Activated CD4-positive, alpha-beta T cell treated with anti-CD3 and anti-CD28 coated beads, Interleukin-2, Interleukin-6, amounts not matched to agents 100 ng/mL and 50 ng/mL, durations not matched to agents 16 hours and 8 hours (primary cell): ENCODE measurements at places on chromosomes 12 and 14.

- DNase-seq: peak; percentile 38
Observed at GRCh38 chr14:78253986-78254385, 83.8 kb downstream of the NRXN3 start.

GRCh38 chr12:28512876-28513275, 322.6 kb downstream of the CCDC91 start:
- no peak for DNase-seq

- no peak for DNase-seq
Observed at GRCh38 chr12:108641446-108642268, 8.0 kb upstream of the SELPLG start.

- no peak for DNase-seq
Observed at GRCh38 chr12:122932207-122932606, 34.1 kb downstream of the ABCB9 start.

GRCh38 chr12:6478416-6478815, 7.9 kb upstream of the VAMP1 start:
- DNase-seq: no peak

- peak; percentile 20 for DNase-seq
Observed at GRCh38 chr12:57276935-57277563, 26.1 kb upstream of the STAC3 start.

- DNase-seq: no peak
Observed at GRCh38 chr14:93262446-93262845, 55.4 kb downstream of the UBR7 start.

DNA sequence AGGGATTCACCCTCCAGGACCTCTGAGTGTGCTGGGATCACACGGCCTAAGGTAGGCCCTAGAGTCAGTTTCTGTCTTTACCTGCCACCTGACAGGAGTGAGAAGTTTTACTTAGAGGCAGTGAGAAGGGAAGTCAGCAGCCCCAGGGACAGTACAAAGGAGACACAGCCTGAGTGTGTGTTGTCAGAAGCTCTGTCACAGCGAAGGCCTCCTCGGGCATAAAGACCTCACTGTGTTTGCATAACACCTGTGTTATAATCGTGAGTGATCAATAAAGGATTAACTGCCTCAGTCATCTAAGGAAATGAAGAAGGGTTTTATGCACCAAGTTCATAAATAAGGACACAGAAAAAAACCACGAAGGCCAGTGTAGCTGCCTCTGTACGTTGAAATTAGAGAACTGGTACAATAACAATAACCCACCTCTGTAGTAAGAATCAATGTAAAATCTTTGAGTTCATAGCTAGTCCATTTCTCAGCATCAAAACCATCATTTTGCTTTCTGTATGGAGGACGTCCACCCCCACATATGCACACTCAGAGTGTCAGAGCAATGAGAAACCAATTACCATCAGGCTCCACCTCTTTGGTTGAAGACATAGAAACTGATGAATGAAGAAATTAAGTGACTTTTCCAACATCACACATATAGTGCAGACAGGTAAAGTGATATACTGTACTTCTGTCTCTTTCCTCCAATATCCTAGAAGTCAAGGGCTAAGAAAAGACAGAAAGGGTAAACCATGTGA, 159.3 kb downstream of the DAD1 start:
- DNase-seq: no peak

DNA sequence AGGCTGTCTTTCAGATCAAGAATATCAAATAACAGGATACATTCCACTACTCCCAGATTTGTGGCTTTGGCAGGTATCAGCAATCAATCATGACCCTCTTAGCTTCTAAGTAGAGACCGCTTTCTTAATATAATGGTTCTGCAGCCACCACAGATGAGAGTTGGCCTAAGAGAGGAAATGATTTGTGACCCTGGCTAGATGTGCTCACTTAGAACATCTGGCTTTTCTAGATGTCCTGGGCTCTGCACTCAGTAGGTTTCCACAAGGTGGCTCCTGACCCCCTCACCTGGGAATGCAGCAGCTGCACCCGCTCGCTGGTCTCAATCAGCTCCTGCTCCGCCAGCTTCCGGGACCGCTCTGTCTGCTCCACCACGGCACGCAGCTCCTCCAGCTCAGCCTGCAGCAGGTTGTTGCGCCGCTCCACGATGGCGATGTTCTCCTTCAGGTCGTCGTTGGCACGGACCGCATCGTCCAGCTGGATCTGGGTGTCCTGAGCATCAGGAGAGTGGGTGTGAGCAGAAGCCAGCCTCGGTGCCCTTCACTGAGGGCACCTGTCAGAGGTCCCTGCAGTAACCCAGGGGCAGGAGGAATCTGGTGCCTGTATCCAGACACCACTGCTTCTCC, 8.9 kb downstream of the CMTM5 start:
- DNase-seq: no peak

GRCh38 chr14:104935955-104936354, 11.3 kb downstream of the PLD4 start:
- DNase-seq: no peak

- DNase-seq: no peak
Observed at GRCh38 chr12:102797528-102797927, 119.5 kb downstream of the PAH start.

GRCh38 chr12:118061873-118062843, 1.2 kb upstream of the WSB2 start:
- peak; percentile 36 for DNase-seq

DNA sequence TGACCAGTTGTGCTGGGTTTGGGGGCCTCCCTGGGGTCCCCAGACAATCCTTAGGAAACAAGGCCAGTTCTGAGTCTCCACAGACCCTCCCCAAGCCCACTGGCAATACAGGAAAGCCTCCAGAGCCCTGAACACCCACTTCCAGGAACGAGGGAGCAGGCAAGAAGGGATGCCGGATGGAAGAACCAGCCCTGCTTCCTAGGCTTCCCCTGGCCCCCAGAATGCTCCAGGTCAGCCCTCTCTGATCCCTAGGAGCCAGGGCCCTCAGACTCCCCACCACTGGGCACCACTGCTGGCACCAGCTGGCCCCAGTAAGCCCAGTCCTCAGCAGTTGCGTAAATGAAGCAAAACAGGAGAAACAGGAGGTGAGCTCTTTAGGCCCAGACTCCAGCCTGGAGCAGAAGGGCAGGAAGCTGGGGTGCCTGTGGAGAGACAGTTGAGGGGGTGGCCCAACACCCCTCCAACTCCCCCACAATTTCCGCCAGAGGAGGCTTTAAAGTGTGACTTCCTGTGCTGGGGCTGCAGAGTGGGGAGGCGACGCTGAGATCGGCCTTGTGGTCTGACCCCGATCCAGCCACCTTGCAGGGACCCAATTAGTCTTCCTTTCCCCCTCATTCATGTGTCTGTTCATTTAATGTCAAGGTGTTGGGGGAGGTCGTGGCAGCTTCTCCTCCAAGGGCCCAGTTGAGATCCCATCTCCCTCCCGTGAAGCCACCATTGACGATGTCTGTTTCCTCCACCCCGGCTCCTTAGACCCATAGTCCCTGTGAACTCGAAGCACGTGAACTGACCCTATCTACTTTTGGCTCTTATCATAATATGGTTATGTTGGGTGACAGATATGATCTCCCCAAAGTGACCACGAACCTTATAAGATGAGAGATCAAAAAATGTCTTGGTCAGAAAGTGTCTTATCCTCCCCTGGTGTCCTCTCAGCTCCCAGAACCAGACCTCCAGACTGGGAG, 4.7 kb downstream of the TNFRSF1A start:
- peak; percentile 82 for DNase-seq

- DNase-seq: no peak
Observed at GRCh38 chr12:98674841-98675240, 29.8 kb downstream of the APAF1 start.

DNA sequence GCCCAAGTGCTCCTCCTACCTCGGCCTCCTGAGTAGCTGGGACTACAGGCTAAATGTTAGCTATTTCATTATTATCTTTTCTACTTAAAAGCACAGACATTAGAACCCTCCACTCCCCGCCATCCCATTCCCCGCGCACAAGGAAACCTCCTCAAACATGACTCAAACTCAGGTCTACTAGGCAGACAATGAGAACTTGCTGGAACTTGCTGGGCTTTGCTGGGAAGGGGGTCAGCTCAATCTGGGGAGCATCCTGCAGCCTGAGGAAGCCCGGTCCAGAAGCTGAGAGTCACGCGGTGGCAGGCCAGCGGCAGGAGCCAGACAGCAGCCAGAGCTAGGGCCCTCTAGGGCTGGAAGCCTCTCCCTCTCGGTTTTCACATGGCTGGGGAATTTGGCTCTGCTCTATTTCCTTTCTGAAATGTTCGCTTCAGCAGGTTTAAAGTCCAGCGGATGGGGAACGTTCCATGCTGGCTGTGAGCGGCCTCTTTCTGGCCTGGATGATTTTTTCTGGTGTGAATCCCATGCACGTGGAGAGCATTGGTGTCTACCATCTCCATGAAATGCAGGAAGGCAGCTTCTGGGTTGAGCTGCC, 68.5 kb downstream of the SLC6A12 start:
- DNase-seq: no peak

DNA sequence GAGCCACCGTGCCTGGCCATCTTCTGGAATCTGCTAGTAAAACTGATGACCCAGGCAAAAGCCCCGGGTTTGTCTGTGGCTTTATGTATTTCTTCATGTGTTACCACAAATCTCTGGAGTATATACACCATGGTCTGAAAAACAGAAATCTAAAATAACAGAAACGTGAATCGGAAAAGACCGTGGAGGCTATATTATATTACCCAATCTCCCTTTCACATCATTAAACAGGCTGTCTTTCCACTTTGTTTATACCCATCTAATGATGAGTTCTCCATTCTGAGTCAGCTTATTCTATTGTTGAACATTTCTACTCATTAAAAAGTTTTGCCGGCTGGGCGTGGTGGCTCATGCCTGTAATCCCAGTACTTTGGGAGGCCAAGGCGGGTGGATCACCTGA, 9.5 kb upstream of the AJUBA start:
- no peak for DNase-seq

DNA sequence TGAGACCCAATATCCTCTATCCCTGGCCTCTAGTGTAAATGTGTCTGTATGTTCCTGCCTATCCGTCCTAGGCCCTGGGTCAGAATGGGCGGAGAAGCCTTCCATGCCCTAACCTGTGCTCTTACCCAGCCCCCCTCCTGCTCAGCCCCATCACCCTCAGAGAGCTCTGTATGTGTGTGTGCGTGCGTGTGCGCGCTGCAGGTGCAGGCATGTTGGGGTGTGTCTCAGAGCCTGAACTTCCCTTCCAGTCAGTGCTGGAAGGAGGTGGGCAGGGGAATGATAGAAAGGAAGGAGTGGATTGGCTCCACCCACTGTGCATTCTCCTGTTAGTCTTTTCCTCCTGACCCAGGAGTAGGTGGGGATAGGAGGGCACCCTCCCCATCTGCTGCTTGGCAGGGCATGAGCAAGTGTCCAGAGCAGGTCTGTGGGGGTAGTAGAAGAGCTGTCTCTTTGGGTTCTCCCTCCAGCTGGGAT, 7.2 kb downstream of the NAB2 start:
- DNase-seq: no peak

- DNase-seq: no peak
Observed at GRCh38 chr14:80567905-80568536, 356.7 kb upstream of the DIO2 start.

DNA sequence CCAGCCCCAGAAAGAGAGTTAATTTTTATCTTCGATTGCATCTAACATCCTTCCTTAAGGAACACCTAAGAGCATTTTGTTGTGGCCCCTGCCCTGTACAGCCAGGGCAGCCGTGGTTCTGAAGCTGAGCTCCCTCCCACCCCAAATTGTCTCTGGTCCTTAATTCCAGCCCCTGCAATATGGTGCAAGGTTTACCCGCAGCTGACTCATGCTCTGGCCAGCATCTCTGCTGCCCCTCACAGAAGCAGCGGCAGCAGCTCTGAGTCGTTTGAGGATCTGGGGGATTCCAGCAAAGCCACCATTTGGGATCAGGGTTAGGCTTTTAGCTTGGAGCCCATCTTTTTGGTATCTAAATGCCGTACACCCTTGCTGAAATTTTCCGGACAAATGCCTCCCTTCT, 3.3 kb downstream of the DLK1 start:
- no peak for DNase-seq

DNA sequence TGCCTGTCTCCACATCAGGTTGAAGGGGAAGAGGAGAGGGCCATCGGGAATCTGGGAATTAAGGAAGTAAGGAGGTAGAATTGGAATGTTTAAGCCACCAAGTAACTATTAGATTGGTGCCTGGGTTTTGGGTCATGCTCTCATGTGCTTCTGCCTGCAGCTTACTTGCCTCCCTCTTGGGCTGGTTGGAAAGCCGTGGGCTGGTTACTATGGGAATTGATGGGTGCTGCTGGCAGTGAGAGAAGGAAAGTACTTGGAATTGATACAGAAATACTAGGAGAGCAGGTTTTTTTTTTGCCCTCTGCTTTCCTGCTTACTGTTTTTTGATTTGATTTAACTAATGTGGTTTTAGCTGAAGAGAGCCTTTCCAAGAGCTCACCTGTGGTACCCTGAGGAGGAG, 493.5 kb upstream of the RGS6 start:
- DNase-seq: no peak

- DNase-seq: no peak
Observed at GRCh38 chr14:73774241-73774570, 60.0 kb upstream of the PNMA1 start.

GRCh38 chr12:120134307-120134980, 17.9 kb upstream of the RAB35 start:
- no peak for DNase-seq

- peak; percentile 69 for DNase-seq
Observed at GRCh38 chr14:52553671-52554575, 1.3 kb downstream of the GPR137C start.

DNA sequence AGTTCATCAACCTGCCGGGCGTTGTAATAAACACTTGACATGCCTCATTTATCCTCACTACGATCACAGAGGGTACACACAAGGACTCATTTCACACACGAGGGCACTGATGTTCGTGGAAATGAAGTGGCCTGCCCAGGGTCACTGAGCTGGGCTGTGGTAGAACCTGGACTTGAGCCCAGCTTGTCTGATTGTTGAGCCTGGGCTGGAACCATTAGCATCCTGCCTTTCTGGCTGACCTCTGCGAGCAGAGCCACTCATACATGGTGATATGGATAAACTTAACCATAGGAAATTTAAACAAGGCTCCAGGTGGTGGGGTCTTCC, 16.6 kb upstream of the JDP2 start:
- no peak for DNase-seq

- peak; percentile 9 for DNase-seq
Observed at GRCh38 chr12:123530668-123531067, 2.9 kb downstream of the RILPL1 start.

DNA sequence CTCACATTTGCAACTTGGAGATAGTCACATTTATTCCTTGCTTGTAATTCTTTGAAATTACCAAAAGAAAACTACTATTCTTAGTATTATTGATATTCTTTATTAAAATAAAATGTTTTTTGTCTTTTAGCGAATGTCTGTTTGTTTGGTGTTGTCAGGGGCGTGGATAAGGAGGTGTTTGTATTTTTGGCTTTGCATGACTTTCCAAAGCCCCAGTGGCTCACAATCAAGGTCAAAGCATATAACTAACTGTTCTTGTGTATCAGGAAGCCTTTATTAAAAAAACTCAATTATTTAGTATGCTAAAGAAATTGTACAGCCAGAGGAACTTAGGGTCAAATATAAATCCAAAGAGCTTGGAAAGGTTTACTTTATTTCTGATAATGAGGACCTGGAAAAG, 17.9 kb downstream of the GPHB5 start:
- DNase-seq: no peak

DNA sequence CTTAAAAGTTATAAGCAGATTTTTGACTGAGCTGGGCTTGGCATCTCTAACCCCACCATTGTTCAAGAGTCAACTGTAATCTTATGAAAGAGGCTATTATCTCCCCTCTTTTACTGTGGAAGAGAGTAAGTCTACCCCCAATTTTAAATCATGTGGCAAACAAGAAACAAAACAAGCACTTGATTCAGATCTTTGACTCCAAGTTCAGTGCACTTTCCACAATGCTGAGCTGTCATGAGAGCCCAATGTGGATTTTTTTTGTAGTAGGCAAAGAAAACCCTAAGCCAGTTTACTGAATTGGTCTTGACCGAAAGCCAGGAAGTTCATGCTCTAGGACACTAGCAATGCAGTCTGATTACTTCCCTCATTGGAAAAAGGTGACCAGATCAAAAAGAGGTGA, 306.2 kb downstream of the GALC start:
- DNase-seq: no peak
